ENCODE measurements at places on chromosomes 1 and 21.

GRCh38 chr1:222247081-222247480, 300.8 kb downstream of the HHIPL2 start:
- no peak for DNase-seq

DNA sequence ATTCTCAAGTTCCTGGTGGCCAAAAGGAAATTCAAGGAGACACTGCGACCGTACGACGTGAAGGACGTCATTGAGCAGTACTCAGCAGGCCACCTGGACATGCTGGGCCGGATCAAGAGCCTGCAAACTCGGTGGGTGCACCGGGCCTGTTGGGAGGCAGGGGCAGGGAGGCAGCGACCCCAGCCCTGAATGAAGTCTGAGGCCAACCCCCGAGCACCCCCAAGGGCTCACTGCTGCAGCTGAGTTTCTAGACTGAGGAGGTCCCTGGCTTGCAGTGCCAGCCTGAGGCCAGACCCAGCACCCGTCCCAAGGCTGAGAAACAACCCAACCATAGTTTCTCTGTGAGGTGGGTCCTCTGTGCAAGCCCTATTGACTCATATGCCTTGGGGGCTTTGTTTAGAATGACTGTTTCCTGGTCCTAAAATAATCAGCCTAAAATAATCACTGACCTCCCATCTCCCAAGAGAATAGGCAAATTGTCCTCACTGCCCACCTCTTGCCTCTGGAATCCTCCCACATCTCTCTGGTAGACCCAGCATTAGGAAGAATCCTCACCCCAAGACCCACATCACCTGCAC, 27.1 kb downstream of the CITED4 start:
- DNase-seq: no peak

- DNase-seq: no peak
These were observed 12.9 kb upstream of the SELENON start for GRCh38 chr1:25786887-25787759.

- DNase-seq: no peak
These were observed 329.4 kb upstream of the CHRM3 start for GRCh38 chr1:239056940-239057339.

GRCh38 chr1:229093238-229093540, 177.7 kb upstream of the RAB4A start:
- no peak for DNase-seq

DNA sequence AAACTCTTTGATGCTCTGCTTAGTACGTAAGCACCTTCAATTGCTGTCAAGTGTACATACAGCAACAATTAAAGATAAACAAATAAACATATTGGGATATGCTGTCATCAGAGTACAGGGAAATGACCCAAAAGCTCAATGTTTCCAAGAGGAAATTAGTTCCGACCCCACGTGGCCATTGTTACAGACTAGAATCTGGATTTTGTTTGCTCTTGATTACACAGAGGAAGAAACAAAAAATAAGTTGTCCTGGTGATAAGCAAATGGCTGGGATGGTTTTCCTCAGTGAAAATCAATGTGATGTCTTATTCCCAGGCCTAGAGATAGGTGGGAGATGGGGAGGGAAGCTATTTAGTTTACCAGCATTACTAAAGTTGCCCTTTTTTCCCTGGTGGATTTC, 113.0 kb upstream of the UBE2U start:
- no peak for DNase-seq

DNA sequence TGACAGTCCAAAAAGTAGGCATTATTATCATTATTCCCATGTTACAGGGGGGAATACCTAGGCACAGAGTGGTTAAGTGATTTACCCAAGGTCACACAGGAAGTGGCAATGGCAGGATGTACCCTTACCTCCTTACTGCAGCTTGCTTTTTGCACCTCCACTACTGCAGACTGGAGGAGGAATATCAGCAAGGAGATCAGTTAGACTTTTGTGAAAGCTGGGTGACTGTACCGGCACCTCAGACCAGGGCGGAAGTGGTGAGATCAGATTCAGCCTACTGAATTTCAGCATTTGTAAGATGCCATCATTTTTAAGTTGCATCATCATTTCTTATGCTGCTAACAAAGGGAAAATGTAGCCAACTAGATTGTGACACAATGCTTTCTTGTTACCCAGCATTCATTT, 4.5 kb downstream of the ADARB1 start:
- peak; percentile 80 for DNase-seq

DNA sequence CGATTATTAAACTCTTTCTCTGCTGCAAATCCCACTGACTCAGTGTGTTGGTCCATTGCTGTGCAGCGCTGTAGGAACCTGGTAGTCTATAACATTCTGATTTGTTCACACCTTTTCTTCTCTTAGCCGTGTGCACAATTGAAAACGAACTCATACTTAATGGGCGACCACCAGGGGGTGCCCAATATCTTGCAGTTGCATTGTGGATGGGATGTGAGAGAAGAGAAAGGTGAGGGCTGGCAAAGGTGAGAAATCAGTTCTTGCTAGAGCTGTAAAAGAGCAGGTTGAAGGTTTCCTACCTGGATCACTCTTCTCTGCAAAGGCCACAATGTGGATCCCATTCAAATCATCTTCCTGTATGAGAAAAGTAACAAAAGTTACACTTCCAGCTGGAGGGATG, 51.0 kb downstream of the CASQ2 start:
- no peak for DNase-seq

- no peak for DNase-seq
These were observed 2574.0 kb upstream of the TPTE start for GRCh38 chr21:7947422-7947821.

- peak; percentile 62 for DNase-seq
These were observed 4.6 kb downstream of the DMAP1 start for GRCh38 chr1:44217809-44218410.

GRCh38 chr1:204578867-204579664, 62.9 kb downstream of the MDM4 start:
- DNase-seq: peak; percentile 54

GRCh38 chr1:179575497-179576314, at the start of gene NPHS2:
NPHS2 (minus strand) TSS chr1:179575948; CDS start chr1:179575864, 84 bp downstream.
- DNase-seq: no peak

- DNase-seq: no peak
These were observed 622.4 kb upstream of the PKN2 start for GRCh38 chr1:88061492-88062177.

DNA sequence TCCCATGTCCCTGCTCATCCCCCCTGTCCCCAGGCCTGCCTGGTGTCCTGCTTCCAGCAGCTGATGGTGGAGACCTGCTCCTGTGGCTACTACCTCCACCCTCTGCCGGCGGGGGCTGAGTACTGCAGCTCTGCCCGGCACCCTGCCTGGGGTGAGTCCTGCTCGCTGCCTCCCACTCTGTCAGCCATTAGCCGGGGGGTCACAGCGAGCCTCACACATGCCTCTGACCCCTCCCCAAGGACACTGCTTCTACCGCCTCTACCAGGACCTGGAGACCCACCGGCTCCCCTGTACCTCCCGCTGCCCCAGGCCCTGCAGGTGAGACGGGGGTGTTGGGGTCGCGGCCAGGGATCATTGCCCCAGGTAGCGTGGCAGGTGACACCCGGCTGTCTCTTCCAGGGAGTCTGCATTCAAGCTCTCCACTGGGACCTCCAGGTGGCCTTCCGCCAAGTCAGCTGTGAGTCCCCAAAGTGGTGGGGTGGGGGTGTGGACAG, 10.0 kb downstream of the SCNN1D start:
- peak; percentile 58 for DNase-seq

DNA sequence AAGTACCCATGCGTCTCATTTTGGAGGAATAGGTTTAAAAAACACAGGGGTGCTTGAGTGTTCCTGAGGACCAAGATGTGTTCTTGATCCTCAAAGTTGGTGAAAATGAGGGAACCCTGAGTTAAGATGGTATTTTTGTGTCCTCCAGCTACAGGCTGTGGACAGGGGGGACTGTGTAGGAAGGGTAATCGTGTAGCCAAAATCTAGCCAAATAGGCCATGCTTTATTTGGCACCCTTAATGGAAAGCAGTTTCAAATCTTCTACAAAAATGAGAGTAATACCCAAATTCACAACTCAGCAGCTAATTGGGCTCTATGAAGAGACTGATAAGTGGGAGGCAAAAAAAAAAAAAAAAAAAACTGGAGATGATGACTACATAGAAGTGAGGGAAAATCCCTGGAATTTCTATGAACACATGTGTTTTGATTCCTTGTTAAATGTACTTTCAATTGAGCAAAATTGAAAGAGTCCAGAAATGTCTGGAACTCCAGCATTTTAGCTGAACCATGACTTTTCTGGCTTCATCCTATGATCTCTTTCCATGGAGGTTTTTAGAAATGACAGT, 470 bp downstream of the HSD11B1 start:
- no peak for DNase-seq

GRCh38 chr1:176903474-176903873, 261.0 kb downstream of the ASTN1 start:
- no peak for DNase-seq

- no peak for DNase-seq
These were observed 262.3 kb upstream of the BRINP3 start for GRCh38 chr1:190739926-190740325.

- DNase-seq: no peak
These were observed 98.6 kb downstream of the OLFM3 start for GRCh38 chr1:101898137-101898536.

DNA sequence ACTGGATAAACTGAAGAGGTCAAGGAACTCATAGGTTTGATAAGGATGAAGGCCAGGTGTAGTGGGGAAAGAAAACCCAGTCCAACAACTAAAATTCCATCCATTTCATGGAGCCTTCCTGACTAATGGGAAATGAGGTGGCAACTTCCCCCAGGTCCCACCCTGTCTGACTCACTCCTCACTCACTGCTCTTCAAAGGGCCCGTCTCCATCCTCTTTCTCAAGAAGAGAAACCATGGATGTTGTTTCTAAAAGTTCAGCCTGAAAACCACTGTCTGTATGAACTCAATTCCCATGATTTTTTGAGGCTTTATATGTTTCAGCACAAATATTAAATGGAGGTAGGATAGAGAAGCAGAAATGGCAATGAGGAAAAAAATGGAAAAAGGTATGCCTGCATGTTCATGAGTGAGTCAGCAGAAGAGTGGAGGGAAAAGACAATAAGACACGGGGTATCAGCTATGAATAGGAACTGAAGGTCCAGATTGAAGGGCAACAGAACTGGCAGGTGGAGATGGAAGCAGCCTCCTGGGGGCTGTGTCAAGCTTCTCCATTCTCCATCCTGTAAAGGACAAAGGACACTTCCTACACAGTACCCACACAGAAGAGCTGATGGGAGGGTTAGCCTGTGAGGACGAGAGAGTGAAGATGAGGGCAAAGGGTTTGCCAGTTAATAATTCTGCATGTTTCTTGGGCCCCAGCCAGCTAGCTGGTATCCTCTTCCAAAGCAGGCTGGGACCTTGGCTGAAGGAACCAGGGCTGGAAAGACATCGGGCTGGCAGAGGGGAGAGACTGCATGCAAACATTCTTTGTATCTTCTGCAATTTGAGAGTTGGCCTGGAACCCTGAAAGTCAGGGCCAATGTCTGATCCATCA, 5.5 kb upstream of the ELOVL1 start:
- DNase-seq: no peak

Measured in activated T-helper 2 cell treated with anti-CD3 and anti-CD28 coated beads, Interferon-gamma antibody, Interleukin-2, Interleukin-4, amounts not matched to agents 10 μg/mL and 5 μg/mL and 100 μg/mL, durations not matched to agents 14 hours and 24 hours and 36 hours (primary cell).